B cell (primary cell): ENCODE measurements at places on chromosomes 1 and 21.
A peak's percentile ranks its signal among the peaks of the same experiment; 100 is the strongest.

- DNase-seq = no peak
These were observed 9.6 kb downstream of the ZNF648 start for GRCh38 chr1:182051938-182052337.

DNA sequence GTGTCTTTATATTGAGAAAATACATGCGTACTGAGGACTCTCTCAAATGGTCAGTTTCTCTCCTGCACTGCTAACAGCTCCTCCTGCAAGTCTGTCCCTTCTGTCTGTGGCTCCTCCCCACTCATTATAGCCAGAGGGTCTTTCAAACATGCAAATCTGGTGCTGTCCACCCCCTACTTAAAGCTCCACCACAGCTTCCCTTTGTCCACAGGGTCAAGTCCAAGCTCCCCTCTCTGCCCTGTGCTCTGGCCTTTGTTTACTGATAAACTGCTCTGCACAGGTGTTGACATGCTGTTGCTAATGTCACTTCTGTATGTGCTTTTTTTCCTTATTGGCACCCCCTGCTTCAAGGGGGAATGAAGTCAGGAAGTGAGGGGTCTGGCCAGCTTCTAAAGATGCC, 47.7 kb upstream of the GPR37L1 start:
- no peak for DNase-seq

DNA sequence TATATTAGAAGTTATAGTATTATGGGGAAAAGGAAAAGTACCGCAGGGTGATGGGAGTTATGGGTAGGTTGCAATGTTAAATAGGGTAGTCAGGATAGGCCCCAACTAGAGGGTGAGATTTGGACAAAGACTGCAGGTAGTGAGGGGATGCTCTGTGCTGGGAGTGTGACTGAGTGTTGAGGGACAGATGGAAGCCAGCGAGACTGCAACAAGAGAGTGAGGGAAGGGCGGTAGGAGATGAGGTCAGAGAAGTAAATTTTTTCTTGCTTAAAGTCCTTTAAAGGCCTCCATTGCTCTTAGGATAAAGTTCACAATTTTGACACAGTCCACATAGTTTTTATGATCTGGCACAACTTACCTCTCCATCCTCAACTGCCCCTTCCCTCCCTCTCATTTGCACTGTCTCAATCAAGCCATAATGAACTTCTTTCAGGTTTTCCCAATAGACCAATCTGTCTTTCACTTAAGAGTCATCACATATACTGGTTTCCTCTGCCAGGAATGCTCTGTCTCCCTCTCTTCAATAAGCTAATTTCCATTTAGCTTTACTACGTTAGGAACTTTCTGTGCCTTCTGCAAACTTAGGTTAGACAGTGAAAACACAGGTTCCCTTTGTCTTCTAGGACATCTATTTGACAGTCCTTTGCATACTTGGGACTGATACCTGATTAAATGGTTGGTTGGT, 237.7 kb upstream of the CACYBP start:
- no peak for DNase-seq

DNA sequence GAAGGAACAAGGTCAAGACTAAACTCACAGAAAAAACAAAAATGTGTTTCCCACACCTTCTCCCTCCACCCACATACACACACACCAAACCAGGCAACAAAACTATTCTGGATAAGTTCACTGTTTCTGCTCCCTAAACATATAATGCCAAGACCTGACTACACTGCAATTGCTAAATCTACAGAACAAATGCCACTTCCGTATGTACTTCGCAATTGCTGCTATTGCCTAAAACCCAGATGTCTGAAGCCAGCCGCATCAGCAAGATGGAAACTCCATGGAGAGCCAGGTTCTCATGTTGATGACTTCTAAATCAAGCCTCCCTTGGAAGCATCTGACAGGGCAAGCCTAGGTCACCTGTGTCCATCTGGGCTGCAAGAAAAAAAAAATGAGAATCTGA, 8.3 kb upstream of the AIM2 start:
- DNase-seq = no peak

GRCh38 chr1:230852959-230853358, 15.4 kb downstream of the C1orf198 start:
- DNase-seq = no peak

- DNase-seq = no peak
These were observed 636.7 kb downstream of the PLA2G4A start for GRCh38 chr1:187465441-187465840.

DNA sequence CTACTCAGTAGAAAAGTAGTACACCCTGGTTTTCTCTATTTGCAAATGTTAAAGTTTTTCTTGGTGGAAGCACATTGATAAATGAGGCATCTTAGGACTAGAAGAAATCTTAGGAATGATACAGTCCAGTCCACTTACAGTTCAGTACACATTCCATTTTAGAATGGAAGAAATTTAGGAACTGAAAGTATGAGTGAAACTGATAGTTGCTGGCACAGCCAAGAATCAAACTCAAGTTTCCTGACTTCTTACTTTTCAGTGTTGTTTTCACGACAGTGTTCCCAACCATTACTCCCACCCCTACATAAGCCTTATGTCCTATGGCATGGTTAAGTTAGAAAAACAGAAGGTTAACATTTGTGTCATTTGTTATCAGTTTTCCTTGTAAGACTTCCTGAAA, 258.5 kb downstream of the BACH1 start:
- DNase-seq = peak; percentile 5

DNA sequence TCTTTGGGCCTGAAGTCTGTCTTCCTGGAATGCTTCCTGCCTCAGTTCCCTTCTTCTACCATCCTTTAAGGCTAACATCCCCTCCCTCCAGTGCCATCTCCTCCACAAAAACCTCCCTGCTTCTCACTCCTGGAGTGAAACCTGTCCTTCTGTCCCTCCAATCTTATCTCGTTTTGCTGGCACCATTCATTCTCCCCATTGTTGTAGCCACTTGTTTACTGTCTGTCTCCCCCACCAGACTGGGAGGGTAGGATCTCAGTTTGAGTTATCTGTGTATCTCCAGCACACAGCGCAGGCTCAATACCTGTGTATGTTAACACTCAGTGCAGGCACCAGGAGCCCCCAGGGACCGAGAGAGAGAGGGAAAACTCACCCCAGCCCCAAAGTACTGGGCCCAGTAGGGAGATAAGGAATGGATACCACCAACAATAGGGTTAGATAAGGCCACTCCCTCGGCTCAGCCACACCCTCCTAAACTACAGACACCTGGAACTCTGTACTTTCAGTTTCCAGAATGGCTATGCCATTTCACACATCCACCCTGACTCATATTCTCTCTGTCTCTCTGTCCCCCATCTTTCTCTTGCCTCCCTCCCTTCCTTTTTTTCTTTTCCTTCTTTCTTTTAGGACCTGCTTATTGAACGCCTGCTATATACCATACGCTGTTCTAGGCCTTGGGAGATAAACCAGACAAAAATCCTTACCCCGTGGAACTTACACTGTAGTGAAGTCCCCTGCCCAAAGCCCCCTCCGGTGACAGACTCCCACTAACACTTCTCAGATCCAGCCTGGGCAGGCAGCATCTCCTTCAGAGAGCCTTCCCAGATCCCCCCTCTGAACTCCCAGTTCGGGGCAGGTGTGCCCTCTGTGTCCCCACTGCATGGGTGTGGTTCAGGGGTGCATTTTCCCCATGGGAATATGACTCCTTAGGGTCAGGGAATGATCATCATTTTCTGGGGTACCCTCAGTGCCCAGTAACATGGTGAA, 3.3 kb upstream of the SSBP3 start:
- peak; percentile 58 for DNase-seq

- no peak for DNase-seq
These were observed 22.9 kb downstream of the PRXL2B start for GRCh38 chr1:2609319-2610035.

DNA sequence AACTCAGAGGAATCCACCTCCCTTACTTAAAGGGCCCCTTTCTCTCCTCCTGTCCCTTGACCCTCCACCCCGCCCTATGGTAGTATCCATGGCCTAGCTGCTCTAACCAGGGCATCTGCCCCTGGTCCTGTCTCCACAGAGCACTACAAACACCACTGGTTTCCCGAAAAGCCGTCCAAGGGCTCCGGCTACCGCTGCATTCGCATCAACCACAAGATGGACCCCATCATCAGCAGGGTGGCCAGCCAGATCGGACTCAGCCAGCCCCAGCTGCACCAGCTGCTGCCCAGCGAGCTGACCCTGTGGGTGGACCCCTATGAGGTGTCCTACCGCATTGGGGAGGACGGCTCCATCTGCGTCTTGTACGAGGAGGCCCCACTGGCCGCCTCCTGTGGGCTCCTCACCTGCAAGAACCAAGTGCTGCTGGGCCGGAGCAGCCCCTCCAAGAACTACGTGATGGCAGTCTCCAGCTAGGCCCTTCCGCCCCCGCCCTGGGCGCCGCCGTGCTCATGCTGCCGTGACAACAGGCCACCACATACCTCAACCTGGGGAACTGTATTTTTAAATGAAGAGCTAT, 1.7 kb downstream of the BTG2 start:
- DNase-seq = peak; percentile 46

- no peak for DNase-seq
These were observed 31.3 kb downstream of the CENPF start for GRCh38 chr1:214634267-214634666.

DNA sequence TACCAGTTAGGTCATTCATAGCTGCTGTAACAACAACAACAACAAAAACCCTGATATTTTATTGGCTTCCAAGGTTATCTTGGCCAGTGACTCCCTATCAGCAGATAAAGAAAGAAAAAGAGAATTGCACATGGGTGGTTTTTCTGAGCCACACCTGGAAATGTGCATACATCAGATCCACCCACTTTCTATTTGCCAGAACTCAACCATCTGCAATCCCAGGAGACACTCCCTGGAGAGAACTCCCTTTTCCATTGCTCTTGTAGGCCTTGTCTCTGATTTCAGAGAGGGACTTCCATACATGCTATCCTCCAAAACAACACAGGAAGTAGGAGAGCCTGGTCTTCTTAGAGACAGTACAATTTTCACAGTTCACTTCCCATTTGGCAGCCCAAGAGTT, 74.9 kb upstream of the ZC3H11B start:
- no peak for DNase-seq

- peak; percentile 36 for DNase-seq
These were observed 61.9 kb downstream of the DNTTIP2 start for GRCh38 chr1:93816970-93817678.

GRCh38 chr1:67142931-67143330, 8.2 kb upstream of the C1orf141 start:
- DNase-seq = no peak

DNA sequence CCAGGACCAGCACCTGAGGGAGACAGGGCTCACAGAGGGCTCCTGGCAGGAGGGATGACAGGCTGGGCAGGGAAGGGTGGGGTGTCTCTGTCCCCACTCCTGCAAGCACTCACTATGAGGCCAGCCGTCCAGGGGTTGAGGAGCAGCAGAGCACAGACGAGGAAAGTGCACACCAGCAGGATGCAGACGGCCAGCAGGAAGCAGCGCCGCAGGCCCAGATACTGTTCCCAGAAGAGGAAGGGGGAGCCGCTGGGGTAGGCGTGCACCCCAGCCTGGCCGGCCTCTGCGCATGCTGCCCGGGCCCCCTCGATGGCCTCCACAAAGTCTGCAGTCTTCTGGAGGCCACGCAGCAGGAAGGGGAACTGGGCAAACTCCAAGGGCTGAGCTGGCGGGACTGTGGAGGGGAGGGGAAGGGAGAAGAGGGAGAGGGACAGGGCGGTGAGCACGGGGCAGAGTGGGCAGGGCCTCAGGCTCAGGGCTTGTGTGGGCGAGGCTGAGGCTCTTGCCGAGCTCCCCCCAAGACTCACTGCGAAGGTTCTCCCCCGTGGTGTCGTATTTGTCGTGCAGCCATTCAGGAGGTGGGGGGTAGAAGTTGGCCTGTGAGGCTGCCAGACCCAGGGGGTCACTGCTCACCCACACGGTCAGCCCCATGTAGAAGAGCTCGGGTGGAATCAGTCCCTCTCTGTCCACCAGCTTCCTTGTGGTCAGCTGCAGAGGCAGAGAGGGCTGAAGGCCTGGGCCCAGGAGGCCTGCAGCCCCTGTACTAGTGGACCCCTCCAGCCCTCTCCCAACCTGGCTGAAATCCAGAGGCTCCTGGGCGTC, 16.5 kb downstream of the PTCH2 start:
- DNase-seq = no peak

GRCh38 chr1:6614929-6615785, 1.6 kb downstream of the PHF13 start:
- DNase-seq = peak; percentile 37

- no peak for DNase-seq
These were observed 66.0 kb downstream of the SYDE2 start for GRCh38 chr1:85134583-85135391.

GRCh38 chr1:48540587-48540986, 68.6 kb upstream of the SPATA6 start:
- no peak for DNase-seq

DNA sequence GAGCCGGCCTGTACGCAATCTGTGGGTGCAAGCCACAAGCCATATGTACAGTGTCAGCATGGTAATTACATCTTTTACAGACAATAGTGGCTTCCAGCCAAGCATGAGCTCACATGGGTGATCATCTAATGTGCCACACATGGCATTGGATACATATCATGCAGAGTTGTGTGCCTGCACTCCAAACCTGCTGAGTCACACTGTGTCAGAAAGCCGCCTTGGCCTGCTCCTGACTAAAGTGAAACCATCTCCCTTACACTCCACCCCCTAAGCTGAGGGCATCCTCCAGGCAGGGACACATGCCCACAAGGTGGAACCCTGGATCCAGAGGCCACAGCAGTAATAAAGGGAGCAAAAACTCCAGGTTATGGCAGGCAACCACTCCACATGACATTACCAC, 72.5 kb downstream of the KCNT2 start:
- DNase-seq = peak; percentile 31

DNA sequence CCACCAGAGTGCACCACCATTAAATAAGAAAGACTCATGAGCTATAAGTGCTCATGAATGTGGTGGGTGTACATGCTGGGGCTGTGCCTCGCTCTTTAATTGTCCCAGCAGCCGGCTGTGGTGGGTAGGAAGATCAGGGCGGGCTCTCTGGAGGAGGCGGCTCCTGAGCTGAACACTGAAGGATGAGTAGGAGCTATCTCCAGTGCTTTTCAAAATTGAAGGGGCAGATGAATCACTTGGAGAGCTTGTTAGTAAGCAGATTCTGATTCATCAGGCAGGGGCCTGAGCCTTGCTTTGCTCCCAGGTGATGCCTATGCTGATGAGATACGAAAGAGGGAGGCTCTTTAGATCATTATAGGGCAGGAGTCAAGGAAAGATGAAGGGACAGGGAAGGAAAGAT, 54.1 kb downstream of the ETS2 start:
- DNase-seq = no peak

GRCh38 chr1:186819126-186819525, 9.6 kb upstream of the PLA2G4A start:
- DNase-seq = no peak

GRCh38 chr21:45602106-45602505, 41.4 kb upstream of the PCBP3 start:
- no peak for DNase-seq

DNA sequence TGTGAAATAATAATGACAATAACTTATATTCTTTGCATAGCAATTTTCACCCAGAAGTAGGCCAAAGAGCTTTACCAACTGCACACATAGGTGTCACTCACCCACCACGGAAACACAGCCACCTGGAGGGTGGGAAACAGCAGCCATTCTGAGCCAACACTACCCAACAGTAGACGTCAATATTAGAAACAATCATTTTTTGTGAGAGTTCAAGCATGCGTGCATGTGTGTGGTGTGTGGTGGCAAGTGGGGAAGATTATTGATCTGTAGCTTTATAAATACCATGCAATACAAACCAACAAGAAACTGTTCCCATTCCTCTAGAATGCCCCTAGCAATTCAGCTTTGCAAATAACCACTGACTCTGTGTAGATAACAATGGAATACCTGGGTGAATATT, 19.1 kb downstream of the PROX1 start:
- DNase-seq = no peak
